ENCODE measurements at places on chromosomes 2 and 18.

DNA sequence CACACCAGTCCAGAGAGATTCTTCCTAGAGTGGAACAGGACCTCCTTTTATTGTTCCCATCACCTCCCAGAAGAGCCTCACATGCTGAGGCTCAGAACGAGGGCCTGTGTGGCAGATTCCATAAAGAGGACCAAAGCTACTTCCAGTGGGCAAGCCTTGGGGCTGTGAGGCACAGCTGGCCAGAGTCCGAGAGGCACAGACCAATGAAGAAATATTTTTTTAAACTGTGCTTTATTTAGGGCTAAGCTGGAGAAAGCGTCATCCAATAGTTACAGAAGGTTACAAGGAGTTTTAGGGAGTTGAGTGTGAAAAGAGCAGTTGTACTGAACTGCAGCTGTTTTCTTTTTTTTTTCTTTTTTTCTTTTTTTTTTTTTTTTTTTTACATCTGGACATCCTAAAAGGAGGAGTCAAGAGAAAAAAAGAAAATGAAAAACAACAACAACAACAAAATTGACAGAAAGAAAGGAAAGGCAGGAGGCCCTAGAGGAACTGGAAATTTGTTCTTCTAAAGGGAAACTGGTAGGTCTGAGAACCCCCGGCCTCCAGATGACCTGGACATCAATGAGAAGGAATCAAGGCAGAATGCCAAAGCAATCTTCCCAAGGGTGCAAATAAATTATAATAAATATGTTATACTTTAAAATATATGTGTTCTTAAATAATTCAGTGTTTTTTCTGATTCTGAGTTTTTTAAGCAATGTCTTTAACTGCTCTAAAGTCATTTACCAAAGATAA, 322.6 kb downstream of the CELF4 start:
- DNase-seq = no peak

- peak; percentile 39 for DNase-seq
These were observed 165.8 kb downstream of the TNS1 start for GRCh38 chr2:217836901-217837491.

DNA sequence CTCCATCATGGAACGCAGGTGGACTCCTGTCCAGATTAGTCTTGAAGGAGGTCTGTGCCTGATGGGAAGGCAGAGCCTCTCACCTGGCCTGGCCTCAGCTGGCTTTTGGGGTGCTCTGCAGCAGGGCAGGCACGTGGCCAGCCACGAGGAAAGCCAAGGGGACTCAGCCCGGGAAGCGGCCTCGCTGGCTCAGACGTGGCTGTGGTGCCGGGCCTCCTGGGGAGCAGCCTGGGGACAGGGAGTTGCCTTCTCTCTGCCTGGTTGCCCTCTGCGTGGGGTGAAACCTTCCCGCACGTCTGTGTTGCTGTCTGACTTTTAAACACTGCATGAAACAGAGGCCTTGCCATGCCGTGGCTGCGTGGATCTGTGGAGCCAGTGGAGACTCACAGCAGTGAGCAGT, 45.0 kb downstream of the RTP5 start:
- no peak for DNase-seq

GRCh38 chr2:203018181-203018580, 3.5 kb downstream of the NBEAL1 start:
- DNase-seq = no peak

GRCh38 chr2:111659361-111660333, 224.3 kb downstream of the ANAPC1 start:
- peak; percentile 60 for DNase-seq

GRCh38 chr2:42493468-42494354, at the start of gene KCNG3:
KCNG3 (minus strand) TSS chr2:42493982; CDS start chr2:42493501, 481 bp downstream.
- peak; percentile 72 for DNase-seq

DNA sequence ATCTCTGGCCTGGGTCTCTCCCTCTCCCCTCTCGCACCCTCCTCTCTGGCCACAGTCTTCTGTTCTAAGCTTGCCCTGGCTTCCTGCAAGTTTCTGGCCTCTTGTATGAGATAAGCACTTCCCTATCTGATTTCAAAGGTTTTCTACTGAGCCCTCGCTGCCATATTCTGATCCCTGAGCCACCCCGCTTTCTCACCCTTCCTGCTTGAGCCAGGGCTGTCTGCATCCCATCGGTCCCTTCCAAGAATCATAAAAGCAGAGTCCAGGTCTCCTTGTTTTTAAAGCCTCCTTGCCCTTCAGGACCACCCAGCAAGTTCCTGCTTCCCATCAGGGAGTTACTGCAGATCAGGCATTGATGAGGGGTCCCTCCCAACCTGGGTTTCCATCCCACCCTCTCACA, 110.2 kb downstream of the PRKCE start:
- DNase-seq = peak; percentile 73

DNA sequence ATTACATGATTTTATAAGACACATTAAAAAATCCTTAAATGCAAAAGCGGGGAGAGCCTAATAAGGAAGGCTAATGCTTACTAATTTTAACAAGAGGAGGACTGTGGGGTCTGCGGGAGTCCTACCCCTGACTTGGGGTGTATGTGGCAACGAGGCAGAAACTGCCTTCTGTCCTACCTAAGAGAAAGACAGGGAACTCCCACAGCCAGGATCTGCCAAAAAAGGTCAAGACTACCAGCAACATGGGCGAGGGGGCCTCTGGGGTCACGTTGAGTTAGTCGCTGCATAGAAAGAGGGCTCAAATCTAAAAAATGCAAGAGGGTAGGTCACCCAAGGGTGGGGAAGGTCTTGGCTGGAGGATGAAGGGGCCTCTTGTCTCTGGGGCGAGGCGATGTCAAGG, 529 bp upstream of the AMER3 start:
- DNase-seq = no peak

DNA sequence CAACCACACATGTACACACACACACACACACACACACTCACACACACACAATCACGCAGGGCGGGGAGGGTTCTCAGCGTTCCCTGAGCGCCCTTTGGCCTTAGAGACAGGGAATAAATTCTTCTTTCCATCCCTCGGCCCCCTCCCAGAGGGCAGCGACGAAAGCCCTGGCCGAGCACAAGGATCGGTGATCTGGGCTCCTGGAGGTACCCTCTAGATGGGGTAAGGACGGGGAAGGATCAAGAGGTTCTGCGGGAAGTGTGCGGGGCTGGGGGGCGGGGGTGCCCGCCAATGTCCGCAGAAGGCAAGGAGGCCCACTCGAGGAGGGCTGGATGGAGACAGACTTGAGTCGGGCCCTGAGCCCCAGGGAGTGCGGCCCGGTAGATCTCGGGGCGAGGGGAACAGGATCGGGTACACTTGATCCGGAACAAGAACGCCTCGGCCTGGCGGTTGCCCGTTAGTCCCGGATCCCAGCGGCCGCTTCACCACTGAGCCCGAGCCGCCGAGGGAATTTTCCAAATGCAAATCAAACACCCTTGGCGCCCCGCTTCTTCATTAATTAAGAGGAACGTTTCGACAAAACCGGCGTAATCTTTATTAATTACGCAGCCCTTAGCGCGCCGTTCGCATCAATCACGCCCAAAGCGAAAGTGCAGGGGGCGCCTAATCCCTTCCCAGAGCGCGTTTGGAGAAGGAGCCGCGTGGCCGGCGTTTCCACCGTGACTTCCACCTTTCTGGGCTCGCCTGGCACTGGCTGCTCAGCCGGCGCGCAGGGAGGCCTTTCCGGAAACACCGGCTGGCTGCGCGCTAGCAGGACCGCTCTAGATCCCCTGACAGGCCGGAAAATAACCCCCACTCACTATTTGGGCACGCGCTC, 7.0 kb upstream of the PAX3 start:
- peak; percentile 55 for DNase-seq

DNA sequence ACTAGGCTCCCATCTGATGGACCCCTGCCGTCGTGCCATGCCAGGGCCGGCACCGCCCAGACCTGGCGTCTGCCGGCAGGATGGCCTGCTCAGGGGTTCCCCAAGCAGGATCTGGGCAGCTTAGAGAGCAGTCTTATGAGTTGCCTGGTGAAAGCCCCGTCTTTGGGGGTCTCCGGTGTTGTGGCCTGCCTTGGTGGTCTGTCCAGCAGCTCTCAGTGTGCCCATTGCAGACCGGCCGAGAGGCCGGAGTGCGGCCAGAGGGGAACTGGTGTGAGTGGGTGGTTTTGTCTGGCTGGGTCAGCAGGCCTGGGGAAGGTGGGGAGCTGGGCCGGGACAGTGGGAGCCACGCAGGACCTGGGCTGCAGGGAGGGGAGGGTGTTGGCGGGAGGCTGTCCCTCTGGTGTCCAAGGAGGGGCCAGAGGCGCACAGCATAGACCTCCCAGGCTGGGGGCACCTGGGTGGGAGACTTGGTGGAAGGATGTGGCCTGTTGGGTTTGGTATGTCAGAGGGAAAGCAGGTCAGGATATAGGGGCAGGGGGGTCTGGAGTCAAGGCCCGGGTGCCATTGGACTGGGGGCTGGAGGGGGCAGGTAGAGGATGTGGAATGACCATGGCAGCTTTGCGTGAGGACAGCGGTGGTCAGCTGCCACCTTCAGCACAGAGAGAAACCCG, 16.5 kb downstream of the GPC1 start:
- DNase-seq = no peak

- DNase-seq = peak; percentile 27
These were observed 27.9 kb downstream of the CNDP1 start for GRCh38 chr18:74562131-74562730.

DNA sequence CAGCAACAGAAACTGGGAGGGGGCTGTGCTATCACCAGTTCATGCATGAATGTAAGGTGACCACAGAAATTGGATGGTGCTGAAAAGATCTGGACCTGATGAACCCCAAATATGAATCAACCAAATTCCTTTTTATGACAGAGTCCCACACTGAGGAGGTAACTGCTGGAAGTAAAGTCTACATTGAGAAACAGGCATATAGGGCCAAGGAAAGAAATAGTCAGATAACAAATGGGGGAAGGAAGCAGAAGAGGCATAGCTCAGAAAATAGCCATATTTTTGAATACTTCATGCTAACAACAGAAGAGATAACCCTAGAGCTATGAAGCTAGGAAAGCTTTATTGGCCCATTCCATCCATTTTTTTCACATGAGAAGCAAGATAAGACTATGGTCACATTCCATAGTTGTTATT, 25.8 kb downstream of the ZC3H6 start:
- DNase-seq = no peak

- no peak for DNase-seq
These were observed 191.6 kb downstream of the TCF4 start for GRCh38 chr18:55396267-55396905.

DNA sequence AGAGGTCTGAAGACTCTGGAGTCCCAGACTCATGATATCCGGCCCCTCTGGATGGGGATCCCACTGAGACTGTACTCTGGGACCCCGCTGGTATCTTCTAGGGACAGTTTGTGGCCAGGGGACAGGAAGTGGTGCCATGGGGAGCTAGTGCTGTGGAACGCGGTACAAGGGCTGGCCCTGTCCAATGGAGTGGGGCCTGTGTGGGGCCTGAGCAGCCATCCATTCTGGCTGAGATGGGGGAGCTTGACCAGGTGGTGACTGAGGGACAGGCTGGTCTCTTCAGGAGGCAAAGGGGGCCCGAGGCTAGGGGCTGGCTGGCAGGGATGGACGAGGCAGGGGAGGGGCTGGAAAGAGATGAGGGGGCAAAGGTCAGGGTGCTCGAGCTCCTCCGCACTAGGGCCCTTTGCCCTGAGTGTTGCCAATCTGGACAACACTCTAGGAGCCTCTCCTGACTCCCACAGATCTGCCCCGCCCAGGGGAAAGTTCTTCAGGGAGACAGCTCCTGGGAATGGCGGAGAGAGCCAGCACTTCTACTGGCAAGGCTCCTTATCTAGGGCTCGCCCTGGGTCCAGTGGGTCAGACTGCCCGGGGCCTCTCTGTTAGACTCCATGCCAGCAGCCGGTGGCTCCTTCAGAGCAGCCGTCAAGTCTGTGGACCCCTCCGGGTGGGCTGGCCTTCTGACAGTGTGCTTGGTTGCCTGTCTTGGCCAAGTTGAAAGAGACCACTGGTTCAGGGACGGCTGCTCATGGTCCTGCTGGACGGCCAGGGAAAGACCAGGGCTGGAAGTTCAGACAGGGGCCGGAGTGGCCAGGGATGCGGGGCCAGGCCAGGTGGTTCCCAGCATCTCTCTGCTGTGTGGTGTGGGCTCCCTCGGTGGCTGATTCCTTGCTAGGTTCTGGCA, 12.3 kb downstream of the MALL start:
- DNase-seq = no peak

GRCh38 chr2:70024284-70024683, 62.9 kb upstream of the ASPRV1 start:
- DNase-seq = no peak

DNA sequence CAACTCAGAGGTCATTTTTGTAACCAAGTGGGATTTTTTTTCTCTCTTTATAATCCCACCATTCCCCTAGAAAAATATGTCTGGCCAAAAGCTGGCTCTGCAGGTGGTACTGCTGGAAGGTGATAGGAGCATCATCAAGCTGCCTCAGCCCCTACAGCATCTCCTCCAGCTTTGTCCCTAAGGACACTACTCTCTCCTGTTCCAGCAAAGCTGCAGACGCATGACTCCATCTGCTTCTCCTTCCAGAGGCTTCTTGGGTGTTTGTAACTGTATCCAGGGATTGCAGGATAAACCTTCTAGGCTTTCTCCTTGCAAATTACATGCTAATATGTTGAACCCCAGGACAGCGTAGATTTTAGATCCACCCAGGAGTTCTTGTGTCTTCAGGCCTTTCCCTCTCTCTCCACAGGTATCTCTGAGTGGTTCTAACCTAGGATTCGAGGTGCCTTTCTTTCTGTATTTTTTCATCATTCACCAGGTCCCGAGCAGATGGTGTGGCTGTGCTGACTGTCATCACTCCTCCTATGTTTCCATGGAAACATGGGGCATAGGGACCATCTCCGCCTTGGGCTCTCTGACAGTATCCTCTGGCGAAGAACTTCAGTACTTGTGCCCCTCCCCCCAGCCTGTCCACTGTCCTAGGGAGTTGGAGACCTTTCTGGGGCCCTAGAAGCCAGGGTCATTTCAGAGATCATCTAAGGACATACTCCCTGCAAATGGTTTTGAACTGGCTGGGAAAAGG, 34.3 kb downstream of the AFF3 start:
- no peak for DNase-seq

- DNase-seq = peak; percentile 25
These were observed 941 bp downstream of the SKOR2 start for GRCh38 chr18:47250391-47251046.

- no peak for DNase-seq
These were observed 218.7 kb downstream of the PAX3 start for GRCh38 chr2:222080141-222080540.

DNA sequence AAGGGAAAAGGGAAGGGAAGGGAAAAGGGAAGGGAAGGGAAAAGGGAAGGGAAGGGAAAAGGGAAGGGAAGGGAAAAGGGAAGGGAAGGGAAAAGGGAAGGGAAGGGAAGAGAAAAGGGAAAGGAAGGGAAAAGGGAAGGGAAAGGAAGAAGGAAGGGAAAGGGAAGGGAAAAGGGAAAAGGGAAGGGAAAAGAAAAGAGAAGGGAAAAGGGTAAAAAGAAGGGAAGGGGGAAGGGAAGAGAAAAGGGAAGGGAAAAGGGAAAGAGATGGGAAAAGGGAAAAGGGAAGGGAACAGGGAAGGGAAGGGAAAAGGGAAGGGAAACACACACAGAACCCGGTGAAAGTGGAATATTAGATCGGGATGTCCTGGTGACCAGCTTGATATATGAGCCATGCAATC, 40.8 kb downstream of the EIPR1 start:
- no peak for DNase-seq
